ENCODE measurements at places on chromosomes 11 and 22. TPM values are rescaled to one million over a fixed set of nuclear protein-coding genes. Genes with fewer than 3 reads are reported as not detected.

ZFP91 gene
- 7.4 TPM for polyA plus RNA-seq

TTC17 gene
- polyA plus RNA-seq, result 32.7 TPM

KLHDC7B gene
- polyA plus RNA-seq, result 0.12 TPM

CARNS1 gene
- 0.29 TPM for polyA plus RNA-seq

A4GALT gene
- 50.3 TPM for polyA plus RNA-seq

PANX1 gene
- 3.5 TPM for polyA plus RNA-seq

ARHGAP20 gene
- 0.33 TPM for polyA plus RNA-seq

KCNJ1 gene
- polyA plus RNA-seq, result 0.10 TPM

RAB36 gene
- polyA plus RNA-seq, result 1.7 TPM

SMC1B gene
- 0.04 TPM for polyA plus RNA-seq

PLEKHB1 gene
- polyA plus RNA-seq, result 1.3 TPM
